ENCODE measurements at places on chromosomes 6 and 20. TPM values are rescaled to one million over a fixed set of nuclear protein-coding genes. Genes with fewer than 3 reads are reported as not detected.

Gene DEFB132
- not detected for total RNA-seq

DNA sequence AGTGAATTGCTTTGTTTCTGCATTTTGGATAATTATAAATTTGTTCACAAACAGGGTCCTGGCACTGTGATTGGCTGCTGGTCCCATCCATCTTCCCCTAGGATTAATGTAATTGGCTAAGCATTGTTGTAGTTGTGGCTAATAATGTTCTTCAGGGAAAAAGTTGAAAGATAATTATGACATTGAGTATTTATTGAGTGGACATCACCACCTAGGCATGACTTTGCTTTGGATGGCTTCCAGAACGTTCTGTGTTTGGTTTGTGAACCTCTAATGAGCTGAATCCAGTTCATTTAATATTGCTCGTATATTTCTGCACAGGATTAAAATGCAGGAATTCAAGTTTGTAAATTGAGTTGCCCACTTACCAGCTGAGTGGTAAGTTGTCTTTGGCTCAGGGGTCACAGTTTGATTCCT, 55.1 kb downstream of the ARID1B start:
- peaks cover 3% of the 10 kb centered on the region for H3K36me3 ChIP-seq
- DNase-seq: no peak
- no peak overlapping the region for H3K27ac ChIP-seq

Gene SLC52A3
- not detected for total RNA-seq

Gene NRSN1
- 0.54 TPM for total RNA-seq

Gene SIM1
- total RNA-seq: 0.55 TPM

Gene TAAR2
- not detected for total RNA-seq

Gene BCAS4
- total RNA-seq: 7.3 TPM

Gene BFSP1
- 3.9 TPM for total RNA-seq

- no peak overlapping the region for H3K27ac ChIP-seq
- H3K4me1 ChIP-seq: no peaks in the 10 kb centered on the region
- H3K36me3 ChIP-seq: peaks cover 17% of the 10 kb centered on the region
- no peak overlapping the region for H3K4me3 ChIP-seq
- H3K27me3 ChIP-seq: no peaks in the 10 kb centered on the region
Measured at GRCh38 chr20:18188434-18188833, 50.8 kb downstream of the KAT14 start.

DNA sequence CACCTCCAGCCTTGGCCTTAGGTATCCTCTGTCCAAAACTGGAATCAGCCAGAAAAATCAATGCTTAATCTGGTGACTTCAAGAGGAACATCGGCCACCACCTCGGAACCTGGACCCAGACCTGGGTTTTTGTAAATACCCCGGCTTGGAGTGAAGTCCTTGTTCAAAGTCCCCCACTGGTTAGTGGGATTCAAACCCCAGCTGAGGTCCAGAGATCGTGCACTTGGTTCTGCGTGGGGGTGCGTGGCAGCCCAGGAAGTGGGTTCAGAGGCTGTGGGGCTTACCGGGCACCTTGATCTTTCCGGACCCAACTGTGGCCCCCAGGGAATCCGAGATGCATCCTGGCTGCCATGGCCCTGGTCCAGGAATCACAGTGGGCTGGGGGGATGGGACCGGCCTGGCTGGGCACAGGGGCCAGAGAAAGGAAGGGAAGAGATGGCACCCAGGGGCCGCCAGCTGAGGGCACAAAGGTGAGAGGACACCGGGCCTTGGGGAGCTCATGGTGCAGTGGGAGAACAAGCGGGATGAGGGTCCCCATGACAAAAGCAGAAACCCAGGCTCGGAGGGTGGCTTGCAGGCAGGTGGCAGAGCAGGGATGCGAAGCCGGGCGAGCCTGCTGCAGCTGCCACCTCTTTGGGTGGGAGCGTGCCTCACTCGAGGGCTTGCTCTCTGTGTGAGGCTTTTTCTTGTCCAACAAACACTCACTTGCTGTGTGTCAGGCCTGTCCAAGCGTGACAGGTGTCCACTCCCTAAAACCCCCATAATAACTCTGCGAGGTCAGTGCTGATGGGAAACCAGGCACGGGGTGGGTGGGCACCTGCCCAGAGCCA, 27.7 kb downstream of the ZBP1 start:
- H3K27ac ChIP-seq: no peak overlapping the region
- H3K36me3 ChIP-seq: no peaks in the 10 kb centered on the region
- DNase-seq: no peak
- no peaks in the 10 kb centered on the region for H3K27me3 ChIP-seq
- no peak overlapping the region for H3K4me3 ChIP-seq
- H3K4me1 ChIP-seq: peaks cover 7% of the 10 kb centered on the region

DNA sequence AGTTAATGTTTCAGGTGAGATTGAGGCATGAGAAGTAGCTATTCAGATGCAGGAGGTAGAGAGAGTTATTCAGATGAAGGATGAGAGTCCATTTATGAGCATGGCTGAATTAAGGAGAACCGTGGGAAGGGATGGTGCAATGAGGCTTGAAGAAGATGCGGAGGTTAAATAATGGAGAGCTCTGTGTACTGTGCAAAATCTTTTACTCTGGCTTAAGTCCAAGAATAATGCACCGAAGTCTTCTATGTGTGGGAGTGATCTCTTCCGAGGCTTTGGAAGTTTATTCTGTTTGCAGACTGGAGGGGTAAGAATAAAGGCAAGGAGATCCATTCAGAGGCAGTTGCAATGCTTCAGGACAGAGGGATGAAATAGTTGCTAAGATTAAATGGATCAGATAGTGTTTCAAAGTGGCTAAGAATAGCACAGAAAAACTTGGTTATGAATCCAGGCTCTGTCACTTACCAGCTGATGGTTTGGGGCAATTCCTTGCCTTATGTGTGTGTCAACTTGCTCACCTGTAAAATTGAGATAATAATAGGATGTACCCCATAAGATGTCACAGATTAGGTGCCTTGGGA, 467.1 kb downstream of the HDGFL1 start:
- no peaks in the 10 kb centered on the region for H3K36me3 ChIP-seq
- no peaks in the 10 kb centered on the region for H3K4me1 ChIP-seq
- no peak for DNase-seq
- H3K27ac ChIP-seq: no peak overlapping the region
- H3K27me3 ChIP-seq: no peaks in the 10 kb centered on the region
- H3K4me3 ChIP-seq: no peak overlapping the region

- no peak overlapping the region for H3K4me3 ChIP-seq
- DNase-seq: no peak
- peaks cover 11% of the 10 kb centered on the region for H3K4me1 ChIP-seq
- no peaks in the 10 kb centered on the region for H3K27me3 ChIP-seq
Measured at GRCh38 chr6:33740204-33740608, 6.5 kb downstream of the IP6K3 start.

Gene ANKRD66
- total RNA-seq: not detected

- H3K27me3 ChIP-seq: no peaks in the 10 kb centered on the region
- H3K4me3 ChIP-seq: no peak overlapping the region
- no peaks in the 10 kb centered on the region for H3K36me3 ChIP-seq
- no peaks in the 10 kb centered on the region for H3K4me1 ChIP-seq
Measured at GRCh38 chr6:119541132-119541905, 191.8 kb upstream of the MAN1A1 start.

Gene SALL4
- 90.7 TPM for total RNA-seq

DNA sequence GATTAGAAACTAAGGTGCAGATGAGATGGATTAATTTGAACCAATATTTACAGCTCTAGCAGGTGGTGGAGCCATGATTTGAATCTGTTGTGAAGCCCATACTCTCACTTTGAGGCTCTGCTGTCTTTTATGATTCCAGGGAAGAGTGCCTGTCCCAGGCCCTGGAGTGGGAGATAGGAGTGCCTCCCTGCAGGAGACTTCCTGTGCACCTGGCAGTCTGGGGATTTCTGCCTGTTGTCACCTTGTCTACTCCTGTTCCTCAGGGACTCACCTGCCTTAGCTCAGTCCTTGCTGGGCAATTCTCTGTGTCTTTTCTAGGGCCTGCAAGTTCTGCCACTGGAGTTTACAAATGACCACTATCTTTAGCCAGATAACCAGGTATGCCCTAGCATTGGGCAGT, 46.3 kb downstream of the SCAND1 start:
- H3K27ac ChIP-seq: no peak overlapping the region
- H3K4me1 ChIP-seq: no peaks in the 10 kb centered on the region
- DNase-seq: no peak
- H3K36me3 ChIP-seq: peaks cover 17% of the 10 kb centered on the region
- H3K27me3 ChIP-seq: no peaks in the 10 kb centered on the region

DNA sequence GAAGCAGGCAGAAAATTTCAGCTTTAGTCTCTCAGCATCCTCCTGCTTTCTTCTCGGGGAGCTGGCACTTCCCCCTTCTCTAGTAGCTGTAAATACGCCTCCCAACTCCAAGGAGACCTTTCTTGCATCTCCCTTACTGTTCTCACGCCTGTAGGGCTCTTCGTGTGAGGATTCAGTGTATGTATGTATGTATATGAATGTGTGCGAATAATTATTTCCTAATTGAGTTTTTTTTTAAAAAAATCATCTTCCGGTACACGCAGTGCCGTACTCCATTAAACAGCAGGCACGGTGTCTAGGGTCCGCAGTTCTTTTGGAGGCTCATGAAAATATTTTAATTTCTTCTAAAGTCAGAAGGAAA, 85.4 kb downstream of the HFE start:
- peak overlapping the region; percentile 91 for H3K4me3 ChIP-seq
- H3K4me1 ChIP-seq: peaks cover 33% of the 10 kb centered on the region
- no peaks in the 10 kb centered on the region for H3K27me3 ChIP-seq

- no peaks in the 10 kb centered on the region for H3K36me3 ChIP-seq
- no peaks in the 10 kb centered on the region for H3K27me3 ChIP-seq
- peak; percentile 54 for DNase-seq
- peaks cover 18% of the 10 kb centered on the region for H3K4me1 ChIP-seq
- H3K27ac ChIP-seq: no peak overlapping the region
Measured at GRCh38 chr6:3195695-3196497, 31.6 kb downstream of the TUBB2B start.

GRCh38 chr6:31922942-31923341, 4.6 kb upstream of the C2 start:
- H3K27ac ChIP-seq: no peak overlapping the region
- no peaks in the 10 kb centered on the region for H3K36me3 ChIP-seq
- H3K27me3 ChIP-seq: peaks cover 3% of the 10 kb centered on the region
- no peak overlapping the region for H3K4me3 ChIP-seq
- H3K4me1 ChIP-seq: no peaks in the 10 kb centered on the region

DNA sequence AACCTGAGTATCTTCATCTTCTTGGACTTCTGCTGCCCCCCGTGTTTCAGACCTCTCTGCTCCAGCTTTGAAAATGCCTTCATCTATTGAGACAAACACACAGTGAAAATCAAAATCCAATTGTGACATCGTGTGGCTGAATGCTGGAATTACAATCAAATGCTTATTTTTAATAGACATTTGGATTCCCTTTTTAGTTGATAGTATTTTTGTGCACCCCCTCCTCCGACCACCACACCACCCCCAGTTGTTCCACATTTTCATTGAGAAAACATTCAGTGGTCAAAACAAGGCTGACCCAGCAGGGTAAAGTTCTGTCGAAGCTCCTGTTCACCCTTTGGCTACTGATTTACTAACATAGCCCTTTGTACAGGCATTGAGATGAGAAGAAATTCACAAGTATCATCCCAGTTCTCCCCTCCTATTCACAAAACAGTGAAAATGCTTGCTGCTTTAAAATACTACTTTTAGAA, 79.0 kb downstream of the NRSN1 start:
- H3K4me1 ChIP-seq: peaks cover 7% of the 10 kb centered on the region
- H3K36me3 ChIP-seq: peaks cover 12% of the 10 kb centered on the region
- no peak overlapping the region for H3K27ac ChIP-seq
- no peak overlapping the region for H3K4me3 ChIP-seq

- peaks cover 14% of the 10 kb centered on the region for H3K4me1 ChIP-seq
- DNase-seq: no peak
- H3K27ac ChIP-seq: no peak overlapping the region
- H3K27me3 ChIP-seq: no peaks in the 10 kb centered on the region
- H3K4me3 ChIP-seq: no peak overlapping the region
Measured at GRCh38 chr6:35247642-35248231, 11.8 kb upstream of the ZNF76 start.

DNA sequence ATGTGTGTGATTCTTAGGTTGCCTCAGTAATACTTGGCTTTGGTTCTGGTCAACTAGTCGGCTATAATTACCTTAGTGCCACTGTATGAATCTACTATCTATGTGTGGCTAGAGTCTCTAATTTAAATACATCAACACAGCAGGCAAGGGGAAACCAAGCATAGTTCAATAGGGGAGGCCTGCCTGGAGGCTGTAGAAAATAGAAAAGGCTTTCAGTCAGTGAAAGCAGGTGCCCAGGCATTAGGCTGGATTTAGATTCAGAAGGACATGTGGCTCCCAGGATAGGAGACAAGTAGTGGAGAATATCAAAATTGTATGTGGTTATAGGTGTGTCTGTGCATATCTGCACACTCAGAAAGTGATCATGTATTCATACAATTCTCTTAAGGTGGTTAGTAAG, 115.1 kb upstream of the LAMP5 start:
- no peaks in the 10 kb centered on the region for H3K27me3 ChIP-seq
- no peak for DNase-seq
- peaks cover 7% of the 10 kb centered on the region for H3K36me3 ChIP-seq
- H3K4me3 ChIP-seq: no peak overlapping the region

DNA sequence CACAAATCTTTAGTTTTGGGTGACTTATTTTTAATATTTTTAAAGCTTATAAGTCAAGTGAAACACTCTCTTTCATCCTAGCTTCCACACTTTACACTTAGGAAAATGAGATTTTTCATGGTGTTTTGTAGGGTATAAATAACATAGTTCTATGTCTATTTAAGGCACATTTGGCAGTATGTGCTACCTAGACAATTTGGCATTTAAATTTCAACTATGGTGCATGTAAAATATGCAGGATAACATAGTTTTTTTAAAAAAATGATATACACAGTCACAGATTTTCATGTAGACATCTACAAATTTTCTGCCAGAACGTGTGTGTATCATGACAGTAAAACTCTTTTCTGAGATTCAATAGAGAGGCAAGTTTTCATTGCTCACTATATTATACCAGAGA, 115.1 kb upstream of the MAP3K7 start:
- H3K4me1 ChIP-seq: no peaks in the 10 kb centered on the region
- no peak overlapping the region for H3K4me3 ChIP-seq
- no peaks in the 10 kb centered on the region for H3K27me3 ChIP-seq
- no peaks in the 10 kb centered on the region for H3K36me3 ChIP-seq
- DNase-seq: no peak

DNA sequence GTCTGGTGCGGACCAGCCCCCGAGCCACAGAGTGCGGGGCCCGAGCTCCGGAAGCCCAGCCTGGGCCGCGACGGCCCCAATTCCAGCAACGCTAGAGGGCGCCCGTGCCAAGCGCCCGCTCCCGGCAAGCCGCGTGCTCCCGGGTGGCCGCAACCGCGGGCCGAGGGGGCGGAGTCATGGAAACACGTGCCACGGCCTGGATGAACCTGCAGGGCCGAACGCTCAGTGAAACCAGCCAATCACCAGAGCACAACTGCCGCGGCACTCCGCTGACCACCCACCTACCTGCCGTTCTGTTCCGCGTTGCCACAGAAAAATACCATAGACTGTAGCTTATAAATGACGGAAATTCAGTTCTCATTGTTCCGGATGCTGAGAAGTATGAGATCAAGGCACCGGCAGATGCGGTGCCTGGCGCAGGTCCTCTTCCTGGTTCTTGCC, 85.7 kb upstream of the FOXC1 start:
- DNase-seq: peak; percentile 25
- H3K27ac ChIP-seq: no peak overlapping the region
- H3K4me1 ChIP-seq: peaks cover 24% of the 10 kb centered on the region
- no peaks in the 10 kb centered on the region for H3K36me3 ChIP-seq

Measured in neural crest cell (in vitro differentiated cells).